Caki2 (cell line): ENCODE measurements at places on chromosomes 7 and 10. TPM values are rescaled to one million over a fixed set of nuclear protein-coding genes. Genes with fewer than 3 reads are reported as not detected.
A peak's percentile ranks its signal among the peaks of the same experiment; 100 is the strongest.

PAX4 gene
- total RNA-seq: not detected in 2 replicates

SORCS1 gene
- total RNA-seq: not detected in 2 replicates

EBLN1 gene
- total RNA-seq: not detected in 2 replicates

FAM185A gene
- total RNA-seq: 4.3 and 5.0 TPM in 2 replicates

SEMA4G gene
- 0.96 and 6.6 TPM in 2 replicates for total RNA-seq

GALNT17 gene
- not detected in 2 replicates for total RNA-seq

NAT16 gene
- not detected in 2 replicates for total RNA-seq

HDAC9 gene
- 19.5 and 21.5 TPM in 2 replicates for total RNA-seq

CRYGN gene
- total RNA-seq: not detected in 2 replicates

EPHA1 gene
- total RNA-seq: not detected in 2 replicates

GRCh38 chr10:23293145-23293724 is 51.4 kb downstream of the C10orf67 start:
- peak; percentile 25 for DNase-seq

GRCh38 chr7:80183900-80184685 is 49.5 kb downstream of the GNAI1 start:
- DNase-seq: peak; percentile 82

- peak; percentile 46 for DNase-seq
Measured at GRCh38 chr10:24849051-24849450, 103.4 kb downstream of the PRTFDC1 start.

DNA sequence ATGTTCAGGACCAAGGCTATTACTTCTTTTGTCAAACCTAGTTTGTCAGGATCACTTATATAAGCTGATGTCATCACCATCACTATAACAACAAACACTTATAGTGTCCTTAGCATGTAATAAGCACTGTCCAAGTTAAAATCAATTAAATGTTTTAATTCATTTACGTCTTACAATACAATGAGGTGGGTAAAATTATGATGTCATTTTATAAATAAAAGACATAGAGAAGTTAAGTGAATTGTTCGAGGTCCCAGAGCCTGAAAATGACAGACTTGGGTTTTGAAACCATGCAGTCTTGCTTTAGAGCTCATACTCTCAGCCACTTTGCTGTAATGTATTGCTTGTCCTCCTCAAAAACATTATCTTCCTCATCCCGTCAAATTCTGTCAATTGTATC is 48.3 kb downstream of the SLC13A1 start:
- no peak for DNase-seq

DNA sequence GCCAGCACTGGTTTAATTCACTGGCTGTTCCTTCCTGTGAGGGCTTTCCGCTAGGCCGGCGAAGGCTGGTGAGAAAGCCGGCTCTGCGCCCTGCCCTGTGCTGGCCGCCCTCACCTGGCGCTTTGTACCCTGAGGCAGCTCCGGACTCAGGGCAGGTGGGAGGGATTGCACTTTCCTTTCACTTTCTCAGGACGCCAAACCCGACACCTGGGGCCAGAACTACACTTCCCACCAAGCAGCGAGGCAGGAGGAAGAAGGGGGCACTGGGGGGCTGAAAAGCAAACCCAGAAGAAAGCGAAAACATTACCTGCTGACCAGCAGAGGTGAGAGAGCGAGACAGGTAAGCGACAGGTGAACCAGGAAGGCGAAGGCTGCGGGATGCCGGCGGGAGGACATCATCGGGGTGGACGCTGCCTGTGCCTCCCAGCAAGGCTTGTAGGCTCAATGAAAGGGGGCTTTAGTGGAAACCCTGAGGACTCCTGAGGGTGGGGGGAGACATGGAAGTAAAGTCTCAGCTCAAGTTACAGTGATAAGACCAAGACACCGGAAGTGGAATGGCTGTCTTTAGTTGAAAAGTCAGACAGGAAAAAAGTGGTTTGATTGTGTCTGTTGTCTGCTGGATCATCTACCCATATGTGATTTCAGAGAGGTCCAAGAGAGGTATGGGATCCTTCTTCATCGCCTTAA is at the start of gene RAB19:
RAB19 (plus strand) TSS at position 181 of the 687 bp plus-strand sequence. CDS start 3,589 bp downstream, outside the sequence.
- DNase-seq: no peak

DNA sequence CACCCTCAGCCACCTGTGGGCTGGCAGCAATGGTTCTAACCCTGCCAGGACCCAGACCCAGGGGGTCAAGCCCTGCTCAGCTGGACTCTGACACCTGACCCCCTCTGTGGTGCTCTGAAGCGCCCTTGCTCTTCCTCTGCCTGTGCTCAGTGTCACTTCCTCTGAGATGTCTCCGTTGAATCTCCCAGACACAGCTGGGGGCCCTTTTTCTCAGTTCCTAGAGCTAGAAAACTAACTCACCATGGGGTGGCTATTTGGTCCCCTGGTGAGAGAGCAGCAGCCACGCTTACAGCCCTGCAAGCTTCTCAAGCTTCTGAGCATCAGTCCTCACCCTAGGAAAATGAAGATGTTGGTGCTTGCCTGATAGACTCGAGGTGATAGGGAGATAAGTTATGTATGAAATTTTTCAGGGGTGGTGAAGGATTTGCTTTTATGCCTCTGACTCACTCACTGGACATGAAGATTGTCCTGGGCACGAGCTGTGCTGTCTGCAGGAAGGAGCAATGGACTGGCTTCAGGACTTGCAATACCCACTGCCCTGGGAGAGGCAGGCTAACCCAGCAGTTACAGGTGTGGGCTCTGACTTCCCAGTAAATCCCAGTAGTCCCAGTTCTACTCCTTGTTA is 29.6 kb downstream of the COL13A1 start:
- DNase-seq: no peak

- DNase-seq: no peak
Measured at GRCh38 chr7:30068117-30068516, 39.9 kb downstream of the PLEKHA8 start.

- DNase-seq: no peak
Measured at GRCh38 chr7:127578036-127578684, 7.2 kb downstream of the GCC1 start.

DNA sequence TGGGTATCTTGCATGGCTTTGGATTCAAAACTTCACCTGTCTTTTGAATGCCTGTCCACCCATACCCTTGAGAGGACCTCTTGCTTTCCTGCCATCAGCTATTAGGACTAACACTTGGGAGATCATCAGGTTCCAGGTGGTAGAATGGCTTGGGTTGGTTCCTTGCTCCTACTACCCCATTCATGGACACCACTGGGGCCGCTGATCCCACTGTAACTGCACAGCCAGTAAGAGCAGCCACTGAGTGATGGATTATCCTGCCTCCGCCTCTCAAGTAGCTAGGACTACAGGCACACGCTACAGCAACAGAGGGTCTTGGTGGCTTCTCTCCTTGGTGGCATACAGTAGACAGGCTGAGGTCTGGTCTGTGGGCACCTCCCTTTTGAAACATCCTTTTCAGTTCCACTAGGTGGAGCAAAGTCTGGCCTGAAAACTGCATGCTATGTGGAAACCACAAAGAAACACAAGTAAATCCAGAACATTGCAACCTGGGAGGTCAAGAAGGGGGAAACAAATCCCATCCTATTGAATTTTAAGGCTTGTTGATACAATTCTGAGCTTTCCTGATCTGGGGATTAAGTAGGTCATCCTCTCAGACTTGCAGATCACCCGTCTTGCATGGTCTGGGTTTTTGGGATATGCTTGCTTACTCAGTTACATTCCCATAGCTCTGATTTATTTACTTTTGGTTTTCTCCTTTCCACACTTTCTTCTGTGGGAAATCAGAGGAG is 9.4 kb downstream of the WBP1L start:
- no peak for DNase-seq

DNA sequence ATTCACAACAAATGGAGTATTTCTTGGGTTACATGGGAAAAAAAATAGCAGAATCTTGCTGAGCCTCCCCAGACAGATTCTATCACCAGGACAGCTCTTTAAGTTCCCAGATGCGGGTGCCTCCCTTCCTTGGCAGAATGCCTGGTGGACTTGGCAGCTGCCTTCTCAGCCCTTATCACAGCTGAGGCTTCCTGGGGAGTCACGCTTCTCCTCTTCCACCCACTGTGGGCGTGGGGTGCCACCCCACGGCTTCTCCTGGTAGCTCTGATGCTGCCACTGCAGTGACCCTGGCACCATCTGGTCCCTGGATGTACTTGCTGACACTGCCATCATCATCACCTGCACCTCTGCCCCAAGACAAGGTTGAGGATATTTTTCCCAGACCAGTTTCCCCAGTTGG is 16.2 kb upstream of the NME8 start:
- DNase-seq: no peak

GRCh38 chr7:82044497-82045080 is 274.7 kb upstream of the HGF start:
- DNase-seq: no peak

GRCh38 chr10:127875916-127876315 is 16.8 kb downstream of the CLRN3 start:
- DNase-seq: no peak
